ENCODE measurements at places on chromosomes 3 and 15.

- DNase-seq: no peak
Observed at GRCh38 chr3:53571264-53571663, 76.9 kb downstream of the CACNA1D start.

- DNase-seq: no peak
Observed at GRCh38 chr3:48440590-48440958, 517 bp downstream of the TMA7 start.

DNA sequence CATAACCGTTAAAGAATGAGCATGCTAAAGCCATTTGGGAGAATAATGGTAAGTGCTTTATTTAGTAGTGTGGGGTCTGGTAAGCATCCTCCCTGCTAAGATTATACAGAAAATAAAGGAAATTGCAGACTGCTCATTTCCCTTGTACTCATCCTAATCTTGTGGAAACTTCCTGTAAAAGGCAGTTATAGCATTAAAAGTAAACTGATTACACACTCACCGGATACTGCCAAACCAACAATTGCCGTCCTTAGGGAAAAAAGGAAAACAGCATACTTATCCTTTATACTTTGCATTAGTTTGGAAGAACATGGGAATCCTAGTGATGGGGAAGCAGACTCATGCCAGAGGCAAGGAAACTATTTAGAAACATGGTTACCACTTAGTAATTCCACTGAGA is 5.3 kb upstream of the SPRED1 start:
- no peak for DNase-seq

DNA sequence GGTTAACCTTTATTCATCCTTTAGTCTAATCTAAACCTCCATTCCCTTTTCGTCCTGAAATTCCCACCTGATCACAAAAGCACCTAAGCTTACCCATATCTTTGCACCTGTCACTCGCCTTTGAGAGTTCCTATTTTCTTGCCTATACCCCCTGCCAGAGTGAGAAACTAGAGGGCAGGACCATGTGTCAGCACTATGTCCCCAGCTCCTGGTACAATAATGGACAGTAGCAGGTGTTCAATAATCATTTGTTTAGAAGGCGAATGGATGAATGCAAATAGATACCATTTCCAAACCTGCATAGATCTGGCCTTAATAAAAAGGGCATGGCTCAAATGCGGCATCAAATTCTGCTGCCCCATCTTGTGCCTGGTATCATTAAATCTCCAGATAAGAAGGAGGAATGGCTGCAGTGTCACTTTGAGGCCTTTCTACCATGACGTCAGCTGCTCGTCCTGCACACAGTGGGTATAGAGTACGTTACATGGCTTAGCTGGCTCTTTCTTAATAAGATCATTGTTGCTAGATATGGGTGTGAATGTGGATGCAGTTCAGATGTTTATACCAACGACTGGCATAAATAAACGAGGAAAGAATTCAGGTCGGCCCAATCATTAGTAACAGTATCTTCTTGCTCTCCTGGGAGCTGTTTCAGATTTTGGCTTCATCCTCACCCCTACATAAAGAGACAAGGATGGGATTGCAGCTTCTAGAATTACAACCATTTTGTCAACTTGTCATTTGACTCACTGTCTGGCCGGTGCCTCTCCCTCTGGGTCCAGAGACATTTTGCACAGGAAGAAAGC is 148.7 kb downstream of the RORA start:
- no peak for DNase-seq

- no peak for DNase-seq
Observed at GRCh38 chr3:69755795-69756194, 16.5 kb downstream of the MITF start.

- DNase-seq: no peak
Observed at GRCh38 chr3:175659670-175660350, 800.7 kb downstream of the NAALADL2 start.

GRCh38 chr15:42184296-42184695 is 23.8 kb downstream of the VPS39 start:
- peak; percentile 6 for DNase-seq

- peak; percentile 47 for DNase-seq
Observed at GRCh38 chr3:58962040-58962651, 87.7 kb downstream of the CFAP20DC start.

DNA sequence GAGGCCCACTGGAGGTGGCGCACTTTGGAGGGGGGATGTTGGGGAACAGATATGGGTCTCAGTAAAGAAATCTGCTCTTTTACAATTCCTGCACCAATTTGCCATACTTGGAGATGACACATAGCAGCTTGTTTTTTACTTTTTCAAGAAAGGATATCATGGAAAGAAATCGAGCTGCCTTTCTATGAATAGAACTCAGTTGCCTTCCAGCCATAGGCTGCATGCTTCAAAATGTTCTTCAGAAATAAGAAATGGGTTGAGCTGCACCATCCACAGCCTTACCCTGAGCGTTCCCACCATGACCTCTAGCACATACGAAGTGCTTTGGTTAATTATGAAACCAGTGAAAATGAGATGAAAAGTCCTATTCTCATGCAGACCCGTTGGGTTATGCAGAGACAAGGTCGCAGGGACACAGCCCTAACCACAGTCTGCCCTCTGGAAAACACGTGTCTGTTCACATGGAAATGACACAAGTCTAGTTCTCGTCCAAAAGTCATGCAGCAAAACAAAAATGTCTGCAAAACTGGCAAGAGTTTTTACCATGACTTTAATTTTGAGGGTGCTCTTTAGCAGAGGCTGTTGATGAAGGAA is 36.3 kb downstream of the NGRN start:
- DNase-seq: no peak

GRCh38 chr3:58924578-58924977 is 125.2 kb downstream of the CFAP20DC start:
- peak; percentile 58 for DNase-seq

DNA sequence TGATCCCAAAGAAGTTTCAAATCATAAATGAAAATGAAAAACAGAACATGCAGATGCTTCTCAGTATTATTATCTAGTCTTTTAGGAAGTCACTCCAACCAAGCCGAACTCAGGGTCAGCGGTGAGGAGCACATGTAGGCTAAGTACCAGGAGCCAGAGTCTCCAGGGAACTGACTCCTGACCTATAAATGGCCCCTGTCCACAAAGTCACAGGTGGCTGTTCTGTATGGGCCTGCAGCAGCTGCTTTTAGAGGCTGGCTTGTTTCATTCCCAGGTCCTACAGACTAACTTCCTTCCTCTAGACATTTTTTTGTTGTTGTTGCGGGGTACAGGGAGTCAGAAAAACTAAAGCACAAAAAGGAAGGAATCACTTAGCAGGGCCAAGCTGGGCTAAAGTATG is 54.6 kb downstream of the DAPK2 start:
- DNase-seq: no peak

- peak; percentile 61 for DNase-seq
Observed at GRCh38 chr3:52532517-52532837, 1.2 kb downstream of the NT5DC2 start.

- DNase-seq: no peak
Observed at GRCh38 chr15:88391006-88391405, 76.2 kb downstream of the MRPL46 start.

DNA sequence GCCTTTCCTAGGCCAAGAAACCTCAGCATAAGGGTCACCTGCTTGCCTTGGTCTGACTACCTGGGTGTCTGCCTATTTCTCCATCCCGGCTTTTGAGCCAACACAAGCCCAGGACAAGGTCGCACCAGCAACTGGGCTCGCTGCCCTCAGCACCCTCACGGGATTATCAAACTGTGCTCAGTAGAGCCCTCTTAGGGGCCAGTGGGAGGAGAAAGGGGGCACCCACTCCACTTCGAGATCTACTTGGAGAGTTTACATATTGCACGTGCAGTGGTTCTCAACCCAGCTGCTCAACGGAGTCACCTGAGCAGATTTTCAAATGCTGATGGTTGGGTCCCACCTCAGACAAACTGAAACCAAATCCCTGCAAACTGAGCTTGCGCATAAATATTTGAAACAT is 31.1 kb downstream of the TSPAN3 start:
- no peak for DNase-seq

GRCh38 chr15:41423979-41424659 is 7.2 kb downstream of the RTF1 start:
- no peak for DNase-seq

DNA sequence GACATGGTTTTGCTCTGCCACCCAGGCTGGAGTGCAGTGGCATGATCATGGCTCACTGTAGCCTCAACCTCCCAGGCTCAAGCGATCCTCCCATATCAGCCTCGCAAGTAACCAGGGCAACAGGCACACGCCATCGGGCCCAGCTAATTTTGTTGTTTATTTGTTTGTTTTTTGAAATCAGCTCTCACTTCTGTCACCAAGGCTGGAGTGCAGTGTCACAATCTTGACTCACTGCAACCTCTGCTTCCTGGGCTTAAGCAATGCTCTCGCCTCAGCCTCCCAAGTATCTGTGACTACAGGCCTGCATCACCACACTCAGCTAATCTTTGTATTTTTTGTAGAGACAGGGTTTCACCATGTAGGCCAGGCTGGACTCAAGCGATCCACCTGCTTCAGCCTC is 26.3 kb upstream of the PLCH1 start:
- no peak for DNase-seq

DNA sequence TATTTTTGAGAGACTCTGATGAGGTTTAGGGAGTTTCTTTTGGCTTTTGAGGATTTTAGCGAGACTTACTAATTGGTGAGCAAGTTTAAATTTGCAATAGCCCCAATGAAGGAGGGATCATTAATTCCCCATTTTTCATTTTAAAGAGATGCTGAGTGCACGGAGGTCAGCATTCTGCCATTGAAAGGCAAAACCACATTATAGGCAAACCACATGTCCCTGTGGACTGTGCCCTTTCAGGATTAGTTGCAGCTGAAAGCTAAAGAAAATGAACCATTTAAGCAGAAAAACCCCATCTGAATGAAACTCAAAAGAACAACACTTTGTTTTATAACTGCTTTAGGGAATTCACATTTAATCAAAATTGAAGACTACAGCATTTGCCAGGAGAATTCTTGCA is 246.5 kb downstream of the PDZRN3 start:
- DNase-seq: no peak

- DNase-seq: no peak
Observed at GRCh38 chr3:161317077-161317476, 54.2 kb downstream of the SPTSSB start.

GRCh38 chr3:149971403-149972075 is 844 bp upstream of the PFN2 start:
- no peak for DNase-seq

- DNase-seq: no peak
Observed at GRCh38 chr3:174767406-174767805, 91.7 kb upstream of the NAALADL2 start.

GRCh38 chr15:65583701-65584100 is 27.2 kb downstream of the INTS14 start:
- peak; percentile 61 for DNase-seq

GRCh38 chr15:65362491-65362890 is 15.3 kb downstream of the IGDCC3 start:
- DNase-seq: no peak

DNA sequence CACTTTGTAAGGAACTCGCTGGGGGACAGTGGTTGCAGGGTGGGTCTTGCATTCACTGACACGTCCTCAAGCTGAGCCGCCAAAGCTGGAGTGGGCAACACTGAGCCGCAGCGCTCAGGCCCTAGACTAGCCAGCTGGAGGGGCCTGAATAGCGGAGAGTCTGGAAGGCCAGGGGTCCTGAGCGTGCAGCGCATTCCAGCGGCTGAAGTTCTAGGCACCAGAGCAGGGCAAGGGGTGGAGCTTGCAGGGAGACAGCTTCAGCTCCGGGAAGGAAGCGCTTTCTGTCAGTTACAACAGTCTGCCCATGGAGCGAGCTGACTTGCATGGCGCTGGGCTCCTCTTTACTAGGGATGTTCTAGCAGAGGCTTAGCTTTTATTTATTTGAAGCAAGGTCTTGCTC is 2.7 kb downstream of the MAP6D1 start:
- no peak for DNase-seq

GRCh38 chr3:45608296-45608695 is 13.7 kb downstream of the LIMD1 start:
- no peak for DNase-seq

DNA sequence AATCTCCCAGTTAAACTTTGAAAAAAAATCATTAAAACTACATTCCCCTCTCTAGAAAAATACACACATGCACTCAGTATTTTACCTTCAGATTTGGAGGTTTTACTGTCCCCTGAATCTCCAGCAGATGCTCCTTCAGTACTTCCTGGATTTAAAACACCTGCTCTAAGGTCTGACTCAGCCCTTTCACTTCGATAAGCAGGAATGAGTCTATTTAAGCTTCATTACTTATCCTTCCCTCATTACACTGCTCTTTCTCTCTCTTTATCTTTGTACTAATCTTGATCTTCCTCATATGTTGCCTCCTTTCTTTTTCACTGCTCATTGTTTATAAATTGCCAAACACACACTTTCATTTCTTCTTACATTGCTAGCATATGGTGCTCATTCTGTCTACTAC is 443.9 kb downstream of the DIPK2A start:
- no peak for DNase-seq

Data from astrocyte of the spinal cord (primary cell).